Thymus (tissue), 14 donors: ENCODE measurements at places on chromosomes 6 and 20. TPM values are rescaled to one million over a fixed set of nuclear protein-coding genes. Genes with fewer than 3 reads are reported as not detected.

The SSTR4 gene
- polyA plus RNA-seq: not detected

DNA sequence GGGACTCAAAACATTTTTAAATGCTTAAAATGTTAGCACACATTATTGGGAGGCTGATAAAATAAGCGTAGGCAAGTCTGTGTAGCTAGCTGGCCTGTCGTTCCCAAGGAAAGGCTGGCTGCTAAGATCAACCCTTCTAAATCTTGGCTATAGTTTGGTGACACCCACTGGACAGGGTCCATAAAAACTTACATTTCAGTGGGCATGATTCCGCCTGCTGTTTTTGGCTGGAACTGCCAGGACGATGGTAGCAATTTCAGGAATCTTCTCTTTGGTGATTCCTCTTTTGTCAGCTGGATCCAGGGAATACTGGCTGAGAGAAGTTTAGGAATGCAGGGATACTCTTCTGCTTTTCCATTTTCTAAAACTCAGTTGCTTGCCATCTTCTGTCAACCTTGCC is 162.2 kb downstream of the NKAIN2 start:
- DNase-seq: no peak

GRCh38 chr20:42003380-42003779 is 385.2 kb upstream of the CHD6 start:
- no peak for DNase-seq

GRCh38 chr20:45919542-45920399 is 7.8 kb upstream of the PLTP start:
- no peak for DNase-seq

- no peak for DNase-seq
Measured at GRCh38 chr20:45408646-45409213, 641 bp downstream of the DBNDD2 start.

- no peak for DNase-seq
Measured at GRCh38 chr6:42259841-42260395, 42.3 kb upstream of the MRPS10 start.

- no peak for DNase-seq
Measured at GRCh38 chr6:2751871-2752270, 1.1 kb upstream of the MYLK4 start.

DNA sequence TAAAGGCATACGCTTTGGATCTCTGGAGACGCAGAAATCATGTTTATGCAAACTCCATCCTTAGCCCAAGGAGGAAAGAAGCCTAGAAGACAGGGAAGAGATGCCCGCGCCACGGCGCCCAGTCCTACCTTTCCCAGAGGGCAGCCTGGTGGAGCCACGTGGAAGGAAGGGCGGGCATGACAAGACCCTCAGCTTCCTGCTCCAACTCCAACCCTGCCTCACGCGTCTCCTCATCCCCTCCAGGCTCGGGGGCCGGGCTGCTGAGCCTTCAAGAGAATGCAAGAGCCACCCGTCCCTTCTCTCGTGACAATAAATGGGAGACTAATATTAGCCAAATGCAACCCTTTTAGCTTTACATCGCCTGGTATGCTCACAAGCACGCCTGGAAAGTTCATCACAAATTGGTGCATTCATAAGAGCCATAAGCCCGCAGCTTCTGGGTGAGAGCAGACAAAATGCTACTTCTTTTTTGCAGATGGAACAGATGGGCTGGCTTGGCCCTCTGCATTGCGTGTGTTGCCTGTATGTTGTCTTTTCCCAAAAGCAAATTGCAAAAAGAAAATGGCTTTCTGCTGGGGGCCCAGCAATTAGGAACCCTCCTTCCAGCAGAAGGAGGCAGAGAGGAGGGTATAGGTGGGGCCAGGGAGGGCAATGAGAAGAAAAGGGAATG is 8.2 kb upstream of the NTSR1 start:
- DNase-seq: no peak
